ENCODE measurements at places on chromosomes 5 and 9.

GRCh38 chr5:176629853-176630680 is at the start of the genes EIF4E1B and SNCB:
EIF4E1B (plus strand) TSS chr5:176630675; CDS start chr5:176642788, 12,113 bp downstream.
SNCB (minus strand) TSS chr5:176630534; CDS start chr5:176629654, 880 bp downstream.
- DNase-seq: peak; percentile 49

DNA sequence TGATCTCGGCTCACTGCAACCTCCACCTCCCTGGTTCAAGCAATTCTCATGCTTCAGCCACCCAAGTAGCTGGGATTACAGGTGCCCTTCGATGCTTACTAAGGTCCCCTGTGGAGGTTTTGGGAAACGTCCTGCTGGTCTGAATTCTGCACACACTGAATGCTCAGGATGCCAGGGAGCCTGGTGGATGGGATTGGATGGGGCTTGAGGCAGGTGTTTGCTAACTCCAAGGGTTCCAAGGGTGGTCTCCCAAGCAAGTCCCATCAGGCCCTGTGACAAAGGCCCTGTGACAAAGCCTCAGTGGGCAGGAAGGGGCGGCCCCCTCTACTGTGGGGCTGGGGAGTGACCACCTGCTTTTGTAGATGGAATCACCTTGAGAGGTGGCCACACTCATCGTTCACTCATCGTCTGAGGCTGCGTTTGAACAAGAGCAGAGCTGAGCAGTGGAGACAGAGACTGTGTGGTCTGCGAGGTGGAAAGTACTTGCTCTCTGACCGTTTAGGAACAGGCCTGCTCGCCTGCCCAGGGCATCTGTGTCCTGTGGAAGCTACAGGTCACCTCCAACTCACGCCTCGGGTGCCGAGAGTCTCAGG is 40.2 kb downstream of the MRPL36 start:
- DNase-seq: no peak

- no peak for DNase-seq
These were observed 26.7 kb downstream of the ERGIC1 start for GRCh38 chr5:172860520-172861443.

DNA sequence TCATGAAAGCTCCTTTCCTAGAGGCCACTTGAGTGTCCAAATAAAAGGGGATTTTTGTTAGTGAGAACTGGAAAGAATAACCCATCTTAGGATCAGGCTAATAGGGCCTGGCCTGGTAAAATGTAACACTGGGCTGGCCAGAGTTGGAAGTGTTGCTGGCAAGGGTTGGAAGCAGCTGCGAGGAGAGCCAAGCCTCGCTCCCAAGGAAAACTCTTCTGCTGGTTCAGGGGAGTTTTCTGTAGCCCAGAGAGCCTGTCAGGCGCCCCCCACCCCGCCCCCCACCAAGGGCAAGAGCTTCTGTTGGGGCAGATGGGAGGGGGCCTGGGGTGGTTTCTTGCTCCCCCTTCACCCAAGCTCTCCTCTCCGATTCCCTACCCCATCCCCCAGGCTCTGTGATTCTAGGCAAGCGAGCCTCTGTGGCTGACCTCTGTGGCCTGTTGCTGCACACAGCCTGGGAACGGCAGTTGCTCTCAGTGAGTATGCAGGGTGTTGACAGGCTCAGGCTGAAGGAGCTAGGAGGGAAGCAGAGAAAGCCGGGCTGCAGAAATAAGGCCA is 547.8 kb downstream of the CCDC171 start:
- DNase-seq: no peak

GRCh38 chr9:132946631-132947295 is 2.3 kb upstream of the TSC1 start:
- peak; percentile 72 for DNase-seq

- no peak for DNase-seq
These were observed 31.3 kb upstream of the PLPP6 start for GRCh38 chr9:4630836-4631235.

DNA sequence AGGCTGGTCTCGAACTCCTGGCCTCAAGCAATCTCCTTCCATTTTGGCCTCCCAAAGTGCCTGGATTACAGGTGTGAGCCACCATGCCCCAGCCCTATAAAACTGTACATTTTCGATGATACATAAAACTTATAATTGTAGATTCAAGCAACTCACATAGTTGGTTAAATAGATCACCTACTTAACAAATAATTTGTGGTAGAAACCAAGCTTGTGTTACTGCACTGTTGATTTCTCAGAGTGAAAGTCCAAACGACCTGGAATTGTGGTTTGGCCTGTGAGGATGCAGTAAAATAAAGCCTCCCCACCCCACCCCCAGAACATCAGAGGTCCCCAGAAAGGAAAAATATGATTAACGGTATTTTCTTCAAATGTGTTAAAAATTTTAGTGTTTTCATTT is 92.7 kb downstream of the TRIO start:
- DNase-seq: no peak

DNA sequence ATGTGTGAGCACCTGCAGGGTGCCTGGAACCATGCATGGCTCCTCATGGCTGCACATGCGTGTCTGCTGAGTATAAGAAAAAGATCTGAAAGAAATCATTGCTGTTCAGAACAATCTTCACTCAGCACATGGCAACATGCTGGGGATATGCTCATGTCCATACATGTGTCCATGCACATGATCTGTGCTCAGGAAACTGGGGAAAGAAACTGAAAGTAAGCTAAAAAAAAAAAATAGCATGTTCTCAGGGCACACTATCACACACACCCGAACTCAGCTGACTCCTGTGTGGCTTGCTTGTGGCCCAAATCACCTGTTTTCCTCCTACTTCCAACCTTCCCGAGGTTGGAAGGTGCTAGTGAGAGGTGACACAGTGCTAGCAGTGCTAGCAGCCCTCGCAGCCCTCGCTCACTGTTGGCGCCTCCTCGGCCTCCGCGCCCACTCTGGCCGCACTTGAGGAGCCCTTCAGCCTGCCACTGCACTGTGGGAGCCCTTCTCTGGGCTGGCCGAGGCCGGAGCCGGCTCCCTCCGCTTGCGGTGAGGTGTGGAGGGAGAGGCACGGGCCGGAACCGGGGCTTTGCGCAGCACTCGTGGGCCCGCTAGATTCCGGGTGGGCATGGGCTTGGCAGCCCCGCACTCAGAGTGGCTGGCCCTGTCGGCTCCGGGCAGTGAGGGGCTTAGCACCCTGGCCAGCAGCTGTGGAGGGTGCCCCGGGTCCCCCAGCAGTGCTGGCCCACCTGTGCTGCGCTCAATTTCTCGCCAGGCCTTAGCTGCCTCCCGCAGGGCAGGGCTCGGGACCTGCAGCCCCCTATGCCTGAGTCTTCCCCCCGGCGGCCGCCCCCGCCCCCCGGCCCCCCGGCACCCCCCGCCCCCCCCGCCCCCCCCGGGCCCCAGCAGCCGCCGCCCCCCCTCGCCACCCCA is 76.0 kb downstream of the GADD45G start:
- DNase-seq: no peak

DNA sequence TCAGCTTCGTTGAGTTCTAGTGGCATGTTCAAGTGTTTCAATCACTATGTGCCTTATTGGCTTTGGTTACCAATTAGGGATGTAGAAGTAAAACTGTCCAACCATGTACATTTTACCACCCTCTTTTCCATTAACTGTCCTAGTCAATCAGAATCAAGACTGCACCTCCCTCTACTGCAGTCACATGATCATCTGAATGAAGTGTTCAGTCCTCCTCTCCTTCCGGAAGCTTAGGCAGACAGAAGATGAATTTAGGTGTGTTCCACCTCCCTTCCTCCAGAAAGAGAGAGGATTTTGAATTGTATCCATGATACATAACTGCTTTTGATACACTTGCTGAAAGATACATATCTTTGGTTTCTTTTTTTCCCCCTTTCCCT is 133.7 kb downstream of the ERCC6L2 start:
- no peak for DNase-seq

DNA sequence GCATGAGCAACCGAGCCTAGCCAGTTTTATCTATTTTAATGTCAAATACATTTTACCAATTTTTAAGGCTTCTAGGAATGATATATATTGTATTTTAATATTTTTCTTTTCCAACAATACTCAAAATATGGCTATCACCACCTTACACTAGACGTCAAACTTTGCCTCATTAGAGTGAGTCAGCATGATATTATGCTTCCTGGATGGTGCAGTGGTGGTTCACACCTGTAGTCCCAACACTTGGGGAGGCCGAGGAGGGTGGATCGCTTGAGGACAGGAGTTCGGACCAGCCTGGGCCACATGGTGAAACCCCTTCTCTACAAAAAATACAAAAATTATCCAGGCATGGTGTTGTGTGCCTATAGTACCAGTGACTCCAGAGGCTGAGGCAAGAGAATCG is 7.3 kb upstream of the CDC14B start:
- no peak for DNase-seq

DNA sequence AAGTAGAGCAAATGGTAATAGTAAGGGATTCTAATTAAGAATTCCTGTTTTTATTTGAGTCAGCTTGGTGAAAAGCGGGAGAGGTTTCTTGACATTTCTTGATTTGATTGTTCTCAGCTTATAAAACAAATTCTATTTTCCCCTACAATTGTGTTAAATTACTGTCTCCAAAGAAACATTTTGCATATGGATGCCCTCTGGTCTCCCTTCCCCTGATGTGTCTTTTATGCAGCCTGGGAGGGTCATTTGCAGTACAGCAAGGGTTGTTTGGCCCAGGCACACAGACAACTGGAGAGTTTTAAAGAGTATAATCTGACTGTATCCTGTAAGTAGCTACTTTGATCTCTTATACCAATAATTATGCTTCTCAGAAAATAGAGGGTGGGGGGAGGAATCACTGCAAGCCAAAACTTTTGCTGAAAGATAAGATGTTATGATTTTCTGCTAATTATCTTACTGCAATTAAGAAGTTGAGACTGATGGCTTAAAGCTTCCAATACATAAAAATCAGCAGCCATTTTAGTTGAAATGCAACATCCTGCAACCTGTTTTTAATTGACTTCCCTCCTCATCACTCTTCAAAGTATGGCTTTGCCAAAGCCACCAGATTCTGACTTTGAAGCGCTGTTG is 204.1 kb upstream of the SEMA6A start:
- no peak for DNase-seq

DNA sequence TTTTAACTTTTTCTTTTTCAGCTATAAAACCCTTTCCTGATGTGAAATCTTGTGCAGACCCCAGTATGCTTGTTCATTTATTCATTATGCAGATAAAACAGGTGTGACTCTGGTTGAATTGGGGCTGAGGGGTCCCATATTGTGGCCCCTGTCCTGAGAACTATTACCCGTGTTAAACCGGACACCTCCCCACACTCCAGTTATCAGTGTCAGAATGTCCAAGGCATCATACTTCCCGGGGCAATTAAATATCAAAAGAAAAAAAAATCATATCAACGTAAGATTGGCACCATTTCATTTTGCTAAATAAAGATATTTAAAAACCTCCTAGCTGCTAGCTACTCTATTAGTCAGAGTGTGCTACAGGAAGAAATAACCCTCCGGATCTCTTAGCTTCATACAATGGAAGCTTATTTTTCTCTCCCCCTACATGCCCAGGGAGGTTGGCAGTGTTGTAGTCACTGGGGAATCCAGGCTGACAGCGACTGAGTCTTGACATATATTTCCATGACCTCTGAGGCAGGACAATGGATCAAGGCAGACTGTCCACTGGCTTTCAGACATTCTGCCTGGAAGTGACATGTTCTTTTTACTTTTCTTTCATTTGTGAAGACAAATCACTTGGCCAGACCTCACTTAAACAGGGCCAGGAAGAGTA is 170.0 kb downstream of the SEC61B start:
- no peak for DNase-seq

GRCh38 chr9:113386571-113387393 is 10.0 kb upstream of the HDHD3 start:
- DNase-seq: no peak
